ENCODE measurements at places on chromosomes 2 and 18. TPM values are rescaled to one million over a fixed set of nuclear protein-coding genes. Genes with fewer than 3 reads are reported as not detected.

The LDAH gene
- total RNA-seq: 27.0 TPM

The AMER3 gene
- not detected for total RNA-seq

The TP53I3 gene
- 1.2 TPM for total RNA-seq

The CNDP1 gene
- not detected for total RNA-seq

The OSR1 gene
- not detected for total RNA-seq

GRCh38 chr18:12376034-12376753 lies 833 bp downstream of the AFG3L2 start:
- peaks cover 50% of the 10 kb centered on the region for H3K4me1 ChIP-seq
- peak; percentile 17 for DNase-seq
- H3K36me3 ChIP-seq: peaks cover 17% of the 10 kb centered on the region
- H3K27ac ChIP-seq: peak overlapping the region; percentile 88
- H3K27me3 ChIP-seq: no peaks in the 10 kb centered on the region

- no peak overlapping the region for H3K4me3 ChIP-seq
- peaks cover 75% of the 10 kb centered on the region for H3K36me3 ChIP-seq
- DNase-seq: no peak
- no peaks in the 10 kb centered on the region for H3K4me1 ChIP-seq
- no peak overlapping the region for H3K27ac ChIP-seq
- H3K27me3 ChIP-seq: no peaks in the 10 kb centered on the region
These were observed 110.6 kb downstream of the CEP192 start for GRCh38 chr18:13101659-13102197.

- peaks cover 32% of the 10 kb centered on the region for H3K36me3 ChIP-seq
- H3K27ac ChIP-seq: peak overlapping the region; percentile 14
- H3K4me3 ChIP-seq: no peak overlapping the region
- H3K27me3 ChIP-seq: no peaks in the 10 kb centered on the region
These were observed 82.5 kb downstream of the CERS6 start for GRCh38 chr2:168538534-168538933.

GRCh38 chr2:168220965-168221819 lies 26.2 kb downstream of the STK39 start:
- H3K4me3 ChIP-seq: no peak overlapping the region
- H3K27ac ChIP-seq: no peak overlapping the region
- H3K36me3 ChIP-seq: peaks cover 22% of the 10 kb centered on the region
- no peak for DNase-seq

- no peak overlapping the region for H3K27ac ChIP-seq
- no peak for DNase-seq
- H3K27me3 ChIP-seq: peaks cover 6% of the 10 kb centered on the region
- no peaks in the 10 kb centered on the region for H3K36me3 ChIP-seq
- peaks cover 16% of the 10 kb centered on the region for H3K4me1 ChIP-seq
These were observed 248.9 kb upstream of the THUMPD2 start for GRCh38 chr2:40027968-40028367.

DNA sequence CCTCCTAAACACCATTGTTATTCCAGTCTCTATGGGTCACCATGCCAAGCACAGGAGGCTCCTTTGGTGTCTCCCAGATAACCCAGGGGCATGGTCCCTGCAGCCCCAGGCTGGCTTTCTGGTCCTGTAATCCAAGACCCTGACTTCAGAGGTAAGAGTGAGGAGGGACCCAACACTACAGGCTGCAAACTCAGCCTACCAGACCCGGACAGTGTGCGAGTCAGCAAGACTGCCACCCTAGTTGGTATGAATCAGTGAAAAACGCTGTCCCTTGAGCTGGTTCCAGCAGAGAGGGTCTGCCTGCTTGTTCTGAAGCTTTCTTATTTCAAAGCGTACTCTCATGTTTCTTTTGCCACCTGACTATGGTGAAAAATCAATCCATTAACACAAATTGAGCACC lies 47.6 kb upstream of the ZFP36L2 start:
- peaks cover 17% of the 10 kb centered on the region for H3K4me1 ChIP-seq
- H3K36me3 ChIP-seq: peaks cover 11% of the 10 kb centered on the region
- no peaks in the 10 kb centered on the region for H3K27me3 ChIP-seq
- no peak for DNase-seq
- H3K27ac ChIP-seq: no peak overlapping the region

DNA sequence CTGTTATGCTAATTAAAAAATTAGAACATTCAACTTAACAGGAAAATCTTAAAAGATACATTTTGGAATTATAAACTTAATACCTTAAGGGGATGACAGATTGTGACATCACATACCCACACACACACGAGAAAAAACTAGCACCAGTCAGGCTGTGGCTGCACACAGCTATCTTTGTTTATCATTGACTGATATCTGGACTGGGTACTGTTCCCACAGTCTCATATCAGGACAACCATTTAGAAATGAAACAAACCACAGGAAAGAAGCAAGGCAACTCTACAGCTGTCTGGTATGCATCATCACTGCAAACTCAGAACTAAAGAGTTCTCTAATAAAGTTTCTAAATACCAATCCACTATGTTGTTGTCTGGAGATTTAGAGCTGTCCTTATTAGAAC lies 210.9 kb upstream of the SMAD7 start:
- H3K27ac ChIP-seq: no peak overlapping the region
- no peak overlapping the region for H3K4me3 ChIP-seq
- H3K36me3 ChIP-seq: peaks cover 44% of the 10 kb centered on the region
- H3K4me1 ChIP-seq: peaks cover 3% of the 10 kb centered on the region
- peak; percentile 57 for DNase-seq
- H3K27me3 ChIP-seq: no peaks in the 10 kb centered on the region

- H3K27me3 ChIP-seq: no peaks in the 10 kb centered on the region
- peaks cover 18% of the 10 kb centered on the region for H3K36me3 ChIP-seq
- DNase-seq: peak; percentile 81
These were observed at the start of gene VAMP8 for GRCh38 chr2:85577386-85578242. VAMP8 (plus strand) TSS chr2:85577586; CDS start chr2:85577647, 61 bp downstream.

GRCh38 chr2:182229297-182229696 lies 197.5 kb downstream of the PDE1A start:
- H3K4me3 ChIP-seq: no peak overlapping the region
- H3K27ac ChIP-seq: no peak overlapping the region
- H3K36me3 ChIP-seq: no peaks in the 10 kb centered on the region

DNA sequence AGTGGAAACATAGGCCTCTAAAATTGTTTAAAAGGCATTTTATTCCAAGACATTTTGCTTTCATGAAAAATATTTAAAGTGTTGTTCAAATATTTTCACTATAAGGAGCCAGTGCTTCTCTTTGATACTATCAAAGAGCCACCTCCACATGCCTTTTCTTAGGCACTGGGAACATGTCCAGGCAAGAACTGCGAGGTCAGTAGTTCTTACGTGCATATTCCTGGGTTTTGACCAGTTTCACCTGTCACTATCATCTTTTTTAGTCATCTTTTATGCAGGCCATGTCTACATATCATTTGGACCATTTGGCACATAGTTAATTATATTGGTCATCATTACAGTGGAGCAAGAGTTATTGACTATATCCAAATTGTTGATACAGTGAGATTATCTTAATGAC lies 195.3 kb downstream of the CCDC85A start:
- no peak for DNase-seq
- no peaks in the 10 kb centered on the region for H3K36me3 ChIP-seq
- no peak overlapping the region for H3K27ac ChIP-seq
- no peaks in the 10 kb centered on the region for H3K27me3 ChIP-seq
- no peak overlapping the region for H3K4me3 ChIP-seq
- H3K4me1 ChIP-seq: no peaks in the 10 kb centered on the region

- H3K27ac ChIP-seq: no peak overlapping the region
- H3K4me3 ChIP-seq: no peak overlapping the region
- H3K36me3 ChIP-seq: no peaks in the 10 kb centered on the region
- peaks cover 2% of the 10 kb centered on the region for H3K27me3 ChIP-seq
- no peak for DNase-seq
These were observed 136.3 kb downstream of the TMEM163 start for GRCh38 chr2:134582547-134582899.

DNA sequence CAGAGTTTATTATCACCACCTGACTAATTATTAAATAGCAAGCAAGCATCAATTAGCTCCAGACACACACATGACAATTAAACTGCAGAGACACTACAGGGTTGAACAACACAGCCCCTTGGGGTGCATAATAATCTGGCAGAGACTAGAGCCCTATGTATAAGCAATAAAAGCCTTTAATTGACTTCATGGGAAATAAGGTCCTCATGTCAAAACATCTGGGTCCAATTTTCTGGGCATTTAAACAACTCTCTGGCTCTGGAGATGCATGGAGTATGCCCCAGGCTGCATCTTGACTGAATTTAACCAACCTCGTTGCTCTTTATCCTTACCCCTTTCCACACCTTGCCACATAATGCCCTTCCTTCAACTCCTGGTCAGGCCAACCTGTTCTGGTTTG lies 270.7 kb upstream of the THUMPD2 start:
- H3K36me3 ChIP-seq: no peaks in the 10 kb centered on the region
- no peak overlapping the region for H3K27ac ChIP-seq
- no peak overlapping the region for H3K4me3 ChIP-seq

- no peak overlapping the region for H3K4me3 ChIP-seq
- no peak for DNase-seq
- H3K27me3 ChIP-seq: no peaks in the 10 kb centered on the region
- H3K27ac ChIP-seq: no peak overlapping the region
- H3K36me3 ChIP-seq: no peaks in the 10 kb centered on the region
- peaks cover 19% of the 10 kb centered on the region for H3K4me1 ChIP-seq
These were observed 34.6 kb upstream of the WDR75 start for GRCh38 chr2:189406586-189407233.

GRCh38 chr2:174635015-174635593 lies 37.5 kb upstream of the WIPF1 start:
- H3K4me3 ChIP-seq: peak overlapping the region; percentile 92
- peak overlapping the region; percentile 98 for H3K27ac ChIP-seq
- DNase-seq: peak; percentile 19
- peaks cover 24% of the 10 kb centered on the region for H3K36me3 ChIP-seq

DNA sequence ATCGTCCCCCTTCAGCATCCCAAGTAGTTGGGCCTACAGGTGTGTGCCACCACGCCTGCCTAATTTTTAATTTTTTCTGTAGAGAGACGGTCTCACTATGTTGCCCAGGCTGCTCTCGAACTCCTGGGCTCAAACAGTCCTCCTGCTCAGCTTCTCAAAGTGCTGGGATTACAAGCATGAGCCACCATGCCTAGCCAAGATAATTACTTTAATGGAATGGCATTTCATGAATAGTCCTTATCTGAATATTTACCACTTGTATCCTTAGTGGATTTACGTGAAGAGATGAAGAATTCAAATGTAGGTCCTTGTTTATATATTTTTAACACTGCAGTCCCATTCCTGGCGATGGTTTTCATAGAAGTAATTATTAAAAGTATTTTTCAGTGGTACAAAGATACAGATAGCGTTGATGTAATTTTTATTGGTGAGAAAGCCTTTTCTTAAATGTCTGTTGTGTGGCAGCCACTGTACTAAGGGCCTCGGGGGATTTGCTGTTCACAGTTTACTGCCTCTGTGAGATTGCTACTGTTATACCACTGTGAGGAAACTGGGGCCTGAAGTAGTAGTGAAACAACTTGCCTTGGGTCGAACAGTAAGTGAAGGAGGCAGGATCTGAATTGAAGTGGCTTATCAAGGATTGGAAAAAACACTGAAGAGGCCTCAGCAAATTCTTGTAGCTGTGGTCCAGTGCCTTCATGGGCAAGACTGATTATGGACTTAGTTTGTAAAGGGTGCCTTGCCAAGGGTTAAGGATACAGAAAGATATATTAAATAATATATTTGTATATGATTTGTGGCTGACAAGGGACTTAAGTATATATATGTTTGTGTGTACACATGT lies 151.2 kb downstream of the PRPF40A start:
- no peaks in the 10 kb centered on the region for H3K36me3 ChIP-seq
- DNase-seq: no peak
- H3K27ac ChIP-seq: no peak overlapping the region
- no peak overlapping the region for H3K4me3 ChIP-seq

GRCh38 chr18:47801817-47802216 lies 128.6 kb downstream of the SMAD2 start:
- no peaks in the 10 kb centered on the region for H3K4me1 ChIP-seq
- H3K27ac ChIP-seq: no peak overlapping the region
- no peak overlapping the region for H3K4me3 ChIP-seq

GRCh38 chr2:3222636-3223035 lies 155.0 kb downstream of the EIPR1 start:
- peaks cover 43% of the 10 kb centered on the region for H3K4me1 ChIP-seq
- peak overlapping the region; percentile 51 for H3K4me3 ChIP-seq
- peak overlapping the region; percentile 99 for H3K27ac ChIP-seq
- H3K36me3 ChIP-seq: peaks cover 42% of the 10 kb centered on the region

- DNase-seq: peak; percentile 76
- peaks cover 3% of the 10 kb centered on the region for H3K4me1 ChIP-seq
- H3K27me3 ChIP-seq: peaks cover 16% of the 10 kb centered on the region
- no peaks in the 10 kb centered on the region for H3K36me3 ChIP-seq
These were observed 88.8 kb downstream of the VIT start for GRCh38 chr2:36785179-36785795.

DNA sequence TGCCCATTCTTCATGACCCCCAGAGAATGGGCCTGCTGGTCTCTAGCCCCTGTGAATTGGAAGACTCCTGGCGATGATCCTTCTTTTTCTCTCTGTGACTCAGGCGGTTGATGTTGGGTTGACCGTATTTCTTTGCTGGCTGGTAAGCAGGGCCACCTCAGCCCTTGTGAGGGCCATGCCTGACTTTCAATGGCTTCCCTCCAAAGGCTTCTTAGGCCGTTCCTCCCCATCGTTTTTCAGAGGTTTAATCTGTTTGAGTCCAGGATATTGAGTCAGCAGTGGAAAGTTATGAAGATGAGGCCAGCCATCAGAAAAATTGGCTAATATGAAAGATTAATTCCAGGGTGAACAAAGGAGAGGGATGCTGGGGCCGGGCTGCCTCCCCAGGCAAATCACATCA lies 13.6 kb downstream of the HPCAL1 start:
- no peak for DNase-seq
- H3K4me3 ChIP-seq: no peak overlapping the region
- H3K4me1 ChIP-seq: peaks cover 49% of the 10 kb centered on the region
- H3K27me3 ChIP-seq: no peaks in the 10 kb centered on the region
